ENCODE measurements at places on chromosomes 5 and 9. TPM values are rescaled to one million over a fixed set of nuclear protein-coding genes. Genes with fewer than 3 reads are reported as not detected.

The ALDOB gene
- polyA plus RNA-seq: not detected

DNA sequence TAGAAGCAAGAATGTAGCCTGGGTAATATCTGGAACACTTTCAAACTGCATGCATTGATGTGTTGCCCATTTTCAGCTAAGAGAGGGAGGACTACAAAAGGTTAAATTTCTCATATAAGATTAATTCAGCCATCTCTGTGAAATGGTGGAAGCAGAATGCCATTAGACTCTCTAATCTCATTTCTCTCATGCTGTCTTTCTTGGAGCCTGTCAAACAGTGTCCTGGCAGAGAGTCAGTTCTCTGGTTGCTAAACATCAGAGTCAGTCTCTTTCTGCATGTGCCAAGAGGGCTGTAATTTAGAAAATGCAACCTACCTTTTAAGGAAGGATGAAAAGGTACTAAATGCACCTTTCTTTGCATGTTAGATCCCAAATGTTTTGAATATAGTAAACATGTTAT lies 910 bp upstream of the GARNL3 start:
- no peaks in the 10 kb centered on the region for H3K27me3 ChIP-seq
- H3K27ac ChIP-seq: no peak overlapping the region
- peaks cover 13% of the 10 kb centered on the region for H3K4me1 ChIP-seq
- DNase-seq: peak; percentile 36

The KLF4 gene
- polyA plus RNA-seq: 5.3 TPM

GRCh38 chr9:127595611-127596010 lies 16.5 kb upstream of the STXBP1 start:
- H3K27me3 ChIP-seq: no peaks in the 10 kb centered on the region
- H3K27ac ChIP-seq: no peak overlapping the region
- no peaks in the 10 kb centered on the region for H3K4me1 ChIP-seq
- DNase-seq: no peak

GRCh38 chr5:115607935-115608334 lies 5.7 kb upstream of the TICAM2 start:
- H3K4me3 ChIP-seq: no peak overlapping the region
- no peaks in the 10 kb centered on the region for H3K4me1 ChIP-seq
- H3K27me3 ChIP-seq: no peaks in the 10 kb centered on the region
- peaks cover 67% of the 10 kb centered on the region for H3K36me3 ChIP-seq

The SLC1A1 gene
- 0.23 TPM for polyA plus RNA-seq

- DNase-seq: no peak
- H3K27ac ChIP-seq: no peak overlapping the region
- H3K36me3 ChIP-seq: no peaks in the 10 kb centered on the region
- H3K27me3 ChIP-seq: no peaks in the 10 kb centered on the region
- H3K4me1 ChIP-seq: no peaks in the 10 kb centered on the region
Observed at GRCh38 chr9:88044200-88044599, 69.9 kb upstream of the CDK20 start.

- no peak overlapping the region for H3K4me3 ChIP-seq
- H3K36me3 ChIP-seq: no peaks in the 10 kb centered on the region
- H3K4me1 ChIP-seq: no peaks in the 10 kb centered on the region
- no peaks in the 10 kb centered on the region for H3K27me3 ChIP-seq
- H3K27ac ChIP-seq: no peak overlapping the region
- DNase-seq: no peak
Observed at GRCh38 chr5:116521173-116521872, 53.3 kb downstream of the SEMA6A start.

DNA sequence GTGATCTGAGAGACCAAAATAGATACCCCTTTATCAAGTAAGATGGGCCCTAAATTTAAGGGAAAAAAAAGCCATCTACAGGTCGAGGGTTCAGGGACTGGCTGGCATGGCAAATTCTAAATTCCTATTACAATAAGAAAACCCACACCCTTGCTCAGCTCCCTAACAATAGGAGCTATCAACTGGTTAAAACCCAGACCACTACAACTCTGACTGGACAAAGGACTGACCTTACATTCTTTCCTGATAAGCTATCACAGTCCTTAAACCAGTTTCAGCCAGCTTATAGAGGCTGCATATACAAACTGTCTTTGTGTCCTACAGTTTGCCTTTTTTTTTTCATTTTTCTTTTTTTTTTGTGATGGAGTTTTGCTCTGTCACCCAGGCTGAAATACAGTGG lies 803.6 kb downstream of the NR2F1-AS1 start:
- no peak for DNase-seq
- H3K27me3 ChIP-seq: no peaks in the 10 kb centered on the region
- H3K27ac ChIP-seq: no peak overlapping the region
- H3K36me3 ChIP-seq: no peaks in the 10 kb centered on the region

DNA sequence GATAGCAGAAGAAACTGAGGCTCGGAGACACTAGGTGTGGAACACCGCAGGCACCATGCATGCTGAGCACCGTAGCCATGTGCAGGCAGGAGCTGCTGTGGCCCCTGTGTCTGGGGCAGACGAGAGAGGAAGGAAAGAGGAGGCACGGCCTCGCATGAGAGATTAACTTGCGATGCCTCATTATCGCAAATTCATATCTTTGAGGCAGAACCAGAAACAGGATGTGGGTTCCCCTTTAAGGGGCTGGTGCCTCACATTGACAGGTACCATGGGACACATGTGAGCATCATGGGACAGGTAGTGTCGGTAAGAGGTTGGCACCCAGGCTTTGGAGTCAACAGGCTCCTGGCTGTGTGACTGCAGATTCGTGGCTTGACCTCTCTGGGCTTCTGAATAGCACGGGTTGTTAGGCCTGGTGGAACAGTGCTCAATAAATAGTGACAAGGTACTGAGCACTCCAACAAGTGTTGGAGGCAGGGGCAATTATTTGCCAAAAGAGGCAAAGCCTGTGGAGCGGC lies 40.8 kb downstream of the NAIF1 start:
- H3K36me3 ChIP-seq: no peaks in the 10 kb centered on the region
- H3K27ac ChIP-seq: peak overlapping the region; percentile 14
- no peaks in the 10 kb centered on the region for H3K27me3 ChIP-seq
- no peak overlapping the region for H3K4me3 ChIP-seq

DNA sequence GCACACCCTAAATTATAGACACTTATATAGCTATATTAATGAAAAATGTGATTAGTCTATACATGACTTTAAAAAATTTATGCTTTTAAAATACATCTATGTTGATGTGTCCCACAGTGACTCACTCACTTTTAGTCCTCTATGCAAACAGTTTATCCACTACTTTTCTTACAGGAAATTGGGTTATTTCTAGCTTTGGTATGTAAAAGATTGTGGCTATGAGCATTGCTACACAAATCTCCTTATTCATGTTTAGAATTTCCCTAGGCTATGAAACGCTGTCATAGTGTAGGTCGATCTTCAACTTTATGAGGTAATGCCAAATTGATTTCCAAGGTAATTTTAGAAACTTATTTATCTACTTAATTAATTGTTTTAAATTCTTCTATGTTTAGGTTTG lies 687.4 kb downstream of the PRR16 start:
- H3K36me3 ChIP-seq: no peaks in the 10 kb centered on the region
- no peaks in the 10 kb centered on the region for H3K4me1 ChIP-seq
- H3K4me3 ChIP-seq: no peak overlapping the region
- no peaks in the 10 kb centered on the region for H3K27me3 ChIP-seq
- DNase-seq: no peak

The PLGRKT gene
- polyA plus RNA-seq: 11.4 TPM

GRCh38 chr5:167723254-167723871 lies 568.1 kb upstream of the WWC1 start:
- no peak overlapping the region for H3K4me3 ChIP-seq
- peak; percentile 74 for DNase-seq
- no peaks in the 10 kb centered on the region for H3K27me3 ChIP-seq
- H3K27ac ChIP-seq: no peak overlapping the region
- H3K36me3 ChIP-seq: no peaks in the 10 kb centered on the region
- no peaks in the 10 kb centered on the region for H3K4me1 ChIP-seq

- H3K36me3 ChIP-seq: peaks cover 5% of the 10 kb centered on the region
- H3K4me3 ChIP-seq: no peak overlapping the region
- no peak for DNase-seq
- H3K27me3 ChIP-seq: no peaks in the 10 kb centered on the region
- H3K27ac ChIP-seq: no peak overlapping the region
Observed at GRCh38 chr9:114214181-114214580, 58.8 kb downstream of the COL27A1 start.

The MLANA gene
- polyA plus RNA-seq: not detected

GRCh38 chr5:15783734-15784133 lies 283.8 kb downstream of the FBXL7 start:
- H3K27me3 ChIP-seq: no peaks in the 10 kb centered on the region
- no peaks in the 10 kb centered on the region for H3K36me3 ChIP-seq
- no peak overlapping the region for H3K4me3 ChIP-seq
- no peak overlapping the region for H3K27ac ChIP-seq
- DNase-seq: no peak
- no peaks in the 10 kb centered on the region for H3K4me1 ChIP-seq

The FAM169A gene
- polyA plus RNA-seq: 3.3 TPM

GRCh38 chr9:127562841-127563401 lies 49.2 kb upstream of the STXBP1 start:
- no peak for DNase-seq
- no peaks in the 10 kb centered on the region for H3K27me3 ChIP-seq
- H3K36me3 ChIP-seq: peaks cover 45% of the 10 kb centered on the region
- peak overlapping the region; percentile 94 for H3K27ac ChIP-seq
- H3K4me3 ChIP-seq: no peak overlapping the region

DNA sequence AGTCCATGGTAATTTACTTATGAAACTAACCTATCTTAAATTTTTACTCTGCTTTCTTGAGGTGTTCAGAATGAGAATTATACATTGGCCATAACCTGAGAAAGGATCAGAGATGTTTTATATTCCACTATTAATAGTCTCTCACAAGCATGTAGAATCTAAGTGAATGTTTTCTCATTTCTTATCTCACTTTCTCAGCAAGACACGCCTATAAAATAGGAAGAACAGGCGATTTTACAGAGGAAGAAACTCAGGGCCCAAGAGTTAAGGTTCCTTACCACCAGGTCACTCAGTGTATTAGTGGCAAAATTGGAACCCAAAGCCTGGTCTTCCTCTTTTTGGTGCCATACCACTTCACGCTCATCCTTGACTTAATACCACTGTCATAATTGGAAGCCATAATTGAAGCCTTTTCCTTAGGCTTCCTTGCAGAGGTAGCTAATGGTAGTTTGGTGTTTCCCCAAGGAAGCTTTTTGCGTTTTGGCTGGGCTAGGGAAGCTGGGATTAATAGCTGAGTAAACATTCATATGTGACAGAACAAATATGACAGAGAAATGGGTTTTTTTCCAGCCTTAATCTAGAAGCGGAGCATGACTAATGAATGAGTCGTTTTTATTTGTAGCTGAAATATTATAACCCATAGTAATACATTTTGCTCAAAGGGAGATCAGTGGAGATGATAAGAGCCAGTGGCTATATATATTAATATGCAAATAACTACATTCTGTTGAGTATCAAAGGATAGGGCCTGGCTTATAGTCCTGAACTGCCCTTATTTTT lies 16.9 kb downstream of the HMGXB3 start:
- H3K27ac ChIP-seq: peak overlapping the region; percentile 14
- no peaks in the 10 kb centered on the region for H3K4me1 ChIP-seq
- no peak for DNase-seq
- no peaks in the 10 kb centered on the region for H3K27me3 ChIP-seq
- peaks cover 76% of the 10 kb centered on the region for H3K36me3 ChIP-seq
